Renal cortical epithelial cell (primary cell): ENCODE measurements at places on chromosomes 5 and 9.

- no peak for DNase-seq
Measured at GRCh38 chr5:177603631-177604030, 3.7 kb downstream of the B4GALT7 start.

GRCh38 chr5:89072842-89073672, 190.1 kb upstream of the MEF2C start:
- DNase-seq = no peak

- DNase-seq = peak; percentile 67
Measured at GRCh38 chr5:27962198-27962597, 923.8 kb upstream of the CDH9 start.

- DNase-seq = no peak
Measured at GRCh38 chr5:138454121-138454520, 11.2 kb upstream of the EGR1 start.

GRCh38 chr5:119022017-119022745, 33.8 kb upstream of the DTWD2 start:
- peak; percentile 66 for DNase-seq
